ENCODE measurements at places on chromosomes 5 and 9. TPM values are rescaled to one million over a fixed set of nuclear protein-coding genes. Genes with fewer than 3 reads are reported as not detected.

The LOX gene
- 8.4 TPM for polyA plus RNA-seq

The MLANA gene
- not detected for polyA plus RNA-seq

DNA sequence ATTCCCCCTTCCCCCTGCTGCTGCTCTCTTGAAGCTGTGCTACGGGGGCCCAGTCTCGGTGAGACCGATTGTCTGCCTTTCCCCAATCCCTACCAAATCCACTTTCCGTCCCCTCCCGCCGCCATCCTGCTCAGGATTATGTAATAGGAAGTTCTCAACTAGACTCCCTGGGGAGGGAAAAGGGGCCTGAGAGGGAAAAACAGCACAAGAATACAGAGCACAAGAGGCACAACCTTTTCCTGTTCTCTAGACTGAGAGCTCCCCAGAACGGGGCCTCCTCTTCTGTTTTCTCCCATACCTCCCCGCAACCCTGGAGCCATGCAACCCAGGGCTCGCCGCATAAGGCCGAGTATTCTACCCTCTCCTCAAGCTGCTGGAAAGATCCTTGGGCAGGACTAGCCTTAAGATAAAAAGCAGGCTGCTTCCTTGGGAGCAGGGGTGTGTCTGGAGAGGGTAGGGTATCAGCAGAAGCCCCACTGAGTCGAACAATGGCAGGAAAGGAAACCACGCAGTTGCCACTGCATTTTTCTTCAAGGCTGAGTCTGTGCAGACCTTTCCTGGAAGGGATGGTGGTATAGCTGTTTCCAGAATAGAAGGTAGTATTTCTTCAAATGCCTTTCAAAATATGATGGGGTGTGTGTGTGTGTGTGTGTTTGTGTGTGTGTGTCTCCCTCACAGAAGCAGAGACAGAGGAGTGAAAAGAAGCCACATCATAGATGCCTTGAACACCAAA, 12.9 kb downstream of the MYORG start:
- peak; percentile 69 for DNase-seq

DNA sequence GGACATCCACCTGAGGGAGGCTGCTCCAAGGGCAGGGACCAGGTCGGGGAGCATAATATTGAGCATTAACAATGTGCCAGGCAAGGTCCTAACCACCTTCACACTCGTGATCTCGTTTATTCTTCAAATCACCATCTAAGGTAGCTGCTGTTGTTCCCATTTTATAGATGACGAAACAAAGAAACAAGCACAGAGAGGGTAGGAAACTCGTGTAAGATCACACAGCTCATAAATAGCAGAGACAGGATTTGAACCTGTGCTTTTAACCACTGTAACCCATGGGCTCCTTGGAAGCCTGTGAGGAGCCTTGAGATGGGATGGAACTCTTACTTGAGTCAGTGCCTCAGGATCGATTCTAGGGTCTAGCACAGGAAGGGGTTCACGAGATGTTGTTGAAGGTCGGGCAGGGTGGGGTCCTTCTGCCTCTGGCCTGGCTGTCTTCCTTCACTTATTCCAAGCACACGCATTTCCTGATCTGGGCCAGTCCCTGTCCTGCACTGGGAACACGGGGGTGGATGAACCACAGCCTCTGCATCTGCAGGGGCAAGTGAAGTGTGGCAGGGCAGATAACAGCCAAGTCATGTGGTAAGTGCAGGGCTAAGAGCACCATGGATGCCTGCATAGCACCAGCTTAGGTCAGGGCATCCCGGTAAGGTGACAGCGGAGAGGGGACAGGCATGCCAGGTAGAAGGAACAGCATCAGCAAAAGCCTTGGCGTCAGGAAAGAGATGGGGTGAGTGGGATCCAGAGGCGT, 188.1 kb downstream of the MELK start:
- no peak for DNase-seq

DNA sequence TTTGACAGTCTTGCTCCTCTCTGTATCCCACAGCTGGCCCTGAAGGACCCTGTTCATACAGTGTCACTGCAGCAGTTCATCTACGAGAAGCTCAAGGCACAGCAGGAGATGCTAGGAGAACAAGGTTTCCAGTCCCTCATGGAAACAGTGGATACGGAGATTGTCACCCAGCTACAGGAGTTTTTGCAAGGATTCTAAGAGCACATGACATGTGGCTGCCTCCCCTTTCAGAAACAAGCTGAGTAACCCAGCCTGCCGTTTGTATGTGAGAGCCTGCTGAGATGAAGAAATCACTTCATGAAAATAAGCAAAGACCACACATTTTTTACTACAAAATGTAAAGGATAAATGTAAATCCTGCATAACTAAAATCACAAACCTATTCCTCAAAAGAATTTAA, 48.5 kb downstream of the LRRC70 start:
- DNase-seq: no peak

The BRINP1 gene
- 0.63 TPM for polyA plus RNA-seq

DNA sequence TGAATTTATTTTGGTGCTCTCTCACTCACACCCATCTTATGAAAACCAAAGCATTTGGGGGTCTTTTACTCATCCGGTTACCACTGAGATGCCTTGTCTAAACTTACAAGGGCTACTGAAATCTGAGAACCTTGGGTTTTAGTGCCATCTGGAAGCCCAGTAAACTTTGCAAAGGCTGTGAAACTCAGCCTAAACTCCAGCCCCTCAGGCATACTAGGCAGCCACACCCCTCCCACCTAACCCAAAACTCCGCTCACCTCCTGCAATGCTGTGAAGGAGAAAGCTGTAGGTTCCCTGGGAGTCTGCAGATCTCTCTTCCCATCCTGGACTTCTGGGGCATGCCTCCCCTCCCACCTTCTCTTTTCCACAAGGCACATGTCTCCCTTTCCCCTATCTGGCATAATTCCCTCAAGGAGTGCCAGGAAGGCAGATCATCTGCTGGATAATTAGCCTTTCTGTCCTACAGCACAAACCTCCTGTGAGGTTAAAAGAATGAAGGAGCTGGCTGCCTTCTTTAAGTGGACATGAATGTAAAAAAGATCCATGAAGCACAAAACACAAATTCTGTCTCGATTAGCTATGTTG, 71.5 kb upstream of the ANXA1 start:
- DNase-seq: no peak

- no peak for DNase-seq
Measured at GRCh38 chr5:129379406-129379805, 80.7 kb upstream of the ADAMTS19 start.

The IL3 gene
- not detected for polyA plus RNA-seq

DNA sequence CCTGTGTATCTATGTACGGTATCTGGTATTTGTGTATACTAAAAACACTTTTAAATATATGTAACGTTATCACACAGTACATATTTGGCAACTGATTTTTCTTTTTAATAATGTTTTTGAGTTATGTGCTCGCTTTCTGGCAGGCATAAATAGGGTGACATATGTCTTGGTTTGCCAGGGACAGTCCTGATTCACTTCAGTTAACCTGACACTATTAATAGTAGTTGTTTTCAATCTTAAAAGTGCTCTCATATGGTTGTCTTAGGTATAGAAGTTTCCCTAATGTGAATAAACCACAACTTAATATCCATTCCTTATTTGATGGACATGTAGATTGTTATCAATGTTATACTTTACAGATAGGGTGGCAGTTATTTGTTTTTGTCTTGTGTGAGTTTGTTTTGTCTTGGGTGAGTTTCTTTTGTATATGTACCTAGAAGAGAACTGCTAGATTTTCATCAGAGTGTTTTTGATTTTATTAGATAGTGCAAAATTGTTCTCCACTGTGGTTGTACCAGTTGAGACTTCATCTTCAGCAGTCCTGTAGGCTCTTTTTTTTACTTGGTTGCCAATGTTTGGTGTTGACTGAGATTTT, 7.9 kb downstream of the G3BP1 start:
- no peak for DNase-seq

The ODF2 gene
- 9.6 TPM for polyA plus RNA-seq

DNA sequence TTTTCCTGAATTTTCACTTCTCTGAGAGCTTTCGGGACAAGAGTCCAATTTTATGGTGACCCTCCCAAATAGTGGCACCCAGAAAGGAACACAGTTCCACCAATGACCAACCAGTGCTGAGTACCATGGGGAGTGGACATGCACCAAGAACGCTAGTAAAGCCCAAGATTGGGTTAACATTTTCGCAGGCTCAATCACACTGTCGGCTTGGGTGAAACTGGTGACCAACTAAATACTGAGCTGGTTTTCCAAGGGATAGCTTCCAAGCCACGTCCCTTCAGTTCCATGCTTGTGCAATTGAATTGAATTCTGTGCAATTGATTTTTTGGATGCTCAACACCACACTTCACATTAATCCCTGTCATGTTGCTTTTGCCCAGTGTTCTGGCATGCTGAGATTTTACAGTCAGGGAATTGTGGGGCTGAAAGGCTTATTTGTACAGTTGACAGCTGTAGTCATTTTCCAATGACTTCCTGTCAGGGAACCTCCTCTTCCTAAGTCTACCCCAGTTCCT, 37.6 kb upstream of the TRMT10B start:
- DNase-seq: no peak

The SLC6A3 gene
- not detected for polyA plus RNA-seq

The GPBP1 gene
- polyA plus RNA-seq: 44.7 TPM

DNA sequence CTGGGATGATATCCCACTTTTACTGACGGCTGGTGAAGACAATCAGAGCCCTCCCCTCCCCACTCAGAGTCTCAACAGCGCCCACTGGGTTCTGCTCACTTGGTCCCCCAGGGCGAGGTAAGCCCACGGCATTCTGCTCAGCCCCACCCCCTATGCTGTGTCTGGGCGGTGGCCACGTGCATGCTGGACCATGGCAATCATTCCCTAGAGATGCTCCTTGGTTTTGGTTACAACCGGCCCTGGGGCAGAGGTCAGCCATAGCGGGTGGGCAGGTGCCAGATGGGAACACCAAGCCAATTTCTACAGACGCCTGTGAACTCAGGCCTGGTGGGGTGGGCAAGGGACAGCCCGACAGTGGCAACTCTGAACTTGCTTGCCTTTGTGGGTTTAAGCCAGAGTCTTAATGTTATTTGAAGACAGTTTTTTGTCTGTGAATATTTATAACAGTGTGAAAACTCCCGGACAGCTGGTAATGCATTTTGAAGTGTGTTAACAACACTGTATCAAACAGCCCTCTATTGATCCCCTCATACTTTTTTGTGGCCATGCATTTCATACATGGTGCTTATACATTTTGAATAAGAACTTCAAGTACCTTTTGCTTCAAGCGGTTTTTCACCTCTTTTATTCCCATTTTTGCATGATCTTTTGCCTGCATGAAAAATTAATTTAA, 94.2 kb downstream of the CRB2 start:
- DNase-seq: no peak

DNA sequence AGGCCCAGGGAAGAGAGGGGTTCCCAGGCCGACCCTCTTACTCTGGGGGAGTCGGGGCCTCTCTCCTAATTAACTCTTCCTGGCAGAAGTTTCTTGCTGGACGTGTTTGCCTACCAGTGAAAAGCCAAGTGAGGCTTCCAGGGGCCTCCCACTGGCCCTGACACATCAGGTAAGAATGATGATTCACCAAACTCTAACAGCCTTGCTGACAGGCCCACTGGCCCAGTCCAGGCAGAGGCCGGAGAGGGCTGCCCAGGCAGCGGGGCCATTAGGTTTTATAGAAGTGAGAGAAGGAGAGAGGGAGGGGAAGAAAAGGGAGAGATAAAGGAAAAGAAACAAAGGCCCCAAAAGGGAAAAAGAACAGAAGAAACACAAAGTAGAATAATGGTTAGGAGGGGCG, 50.8 kb upstream of the FOXE1 start:
- peak; percentile 22 for DNase-seq

The PCYOX1L gene
- polyA plus RNA-seq: 3.7 TPM

DNA sequence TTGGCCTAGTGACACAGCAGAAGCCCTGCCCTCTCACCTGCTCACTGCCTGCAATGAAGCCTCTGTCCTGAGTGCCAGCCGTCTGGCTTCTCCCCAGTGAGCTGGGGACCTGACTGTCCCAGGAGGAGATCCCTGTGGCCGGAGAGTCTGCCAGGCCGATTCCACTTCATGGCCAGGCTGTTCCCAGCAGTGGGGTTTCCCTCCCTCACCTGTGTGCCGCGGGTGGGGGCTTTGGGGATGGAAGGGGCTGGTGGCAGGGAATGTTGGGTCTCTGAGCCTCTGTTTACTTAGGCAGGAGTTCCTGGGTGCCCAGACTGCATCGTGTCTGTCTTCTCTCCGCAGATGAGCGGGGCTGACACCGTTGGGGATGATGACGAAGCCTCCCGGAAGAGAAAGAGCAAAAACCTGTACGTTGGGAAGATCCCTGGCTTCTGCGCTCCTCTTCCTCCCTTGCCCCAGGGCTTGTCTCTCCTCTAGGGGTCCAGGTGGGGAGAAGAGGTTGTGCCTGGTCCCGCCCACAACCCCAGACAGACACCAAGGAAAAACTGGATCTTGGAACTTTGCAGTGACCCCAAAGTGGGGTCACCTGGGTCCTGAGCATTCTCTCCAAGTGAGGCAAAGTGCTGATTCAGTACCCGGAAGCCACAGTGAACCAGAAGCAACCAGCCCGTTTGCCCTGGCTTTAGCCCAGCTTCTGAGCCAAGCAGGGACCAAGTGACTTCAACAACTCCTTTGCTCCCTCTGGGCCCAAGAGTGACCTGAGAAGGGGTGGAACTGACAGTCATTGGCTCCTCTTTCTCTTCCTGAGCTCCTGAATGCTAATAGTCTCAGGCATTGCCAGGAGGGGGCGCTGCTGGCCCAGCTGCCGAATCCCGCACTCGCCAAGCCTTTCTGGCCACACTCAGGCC, 127.7 kb downstream of the RGS3 start:
- peak; percentile 92 for DNase-seq

The NDFIP1 gene
- 51.6 TPM for polyA plus RNA-seq

GRCh38 chr5:2699686-2700085, 51.8 kb downstream of the IRX2 start:
- no peak for DNase-seq

GRCh38 chr9:118008246-118008645, 304.0 kb downstream of the TLR4 start:
- no peak for DNase-seq
